ENCODE measurements at places on chromosomes 4 and X.

DNA sequence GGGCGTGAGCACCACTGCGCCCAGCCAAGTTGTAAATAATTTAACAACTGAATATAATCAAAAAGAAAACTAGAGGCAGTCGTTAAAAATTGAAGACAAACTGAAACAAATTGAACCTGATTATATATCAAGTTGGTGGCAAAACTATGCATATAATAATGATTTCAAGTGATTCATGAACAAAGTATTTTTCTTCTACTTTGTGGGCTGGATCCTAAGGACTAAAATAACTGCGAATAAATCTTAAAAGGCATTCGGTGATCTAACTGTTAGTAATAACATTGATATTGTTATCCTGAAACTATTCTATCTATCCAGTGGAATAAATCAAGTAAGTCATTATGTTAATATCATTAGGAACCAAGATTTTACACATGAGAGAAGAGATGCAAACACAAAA is 21.2 kb upstream of the USP9X start:
- DNase-seq: no peak

GRCh38 chr4:39627413-39627812 is 11.3 kb downstream of the SMIM14 start:
- no peak for DNase-seq

DNA sequence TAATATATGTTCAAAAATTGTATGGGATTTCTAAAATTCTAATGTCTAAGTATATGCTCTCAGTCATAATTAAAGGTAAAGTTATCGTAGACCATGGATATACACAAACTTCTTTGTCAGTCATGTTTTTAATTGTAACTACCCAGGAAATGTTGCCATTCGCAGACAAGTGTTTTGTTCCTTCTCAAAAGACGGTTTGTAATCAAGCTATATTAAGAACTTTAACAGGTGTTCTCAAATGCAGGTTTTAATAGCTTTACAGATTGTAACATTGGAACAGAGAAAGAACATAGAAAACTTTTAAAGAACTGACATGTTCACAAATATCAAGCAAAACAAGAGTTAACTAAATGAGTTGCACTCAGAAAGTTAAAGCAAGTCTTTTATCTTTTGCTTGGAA is 58.9 kb downstream of the KDM5C start:
- no peak for DNase-seq

DNA sequence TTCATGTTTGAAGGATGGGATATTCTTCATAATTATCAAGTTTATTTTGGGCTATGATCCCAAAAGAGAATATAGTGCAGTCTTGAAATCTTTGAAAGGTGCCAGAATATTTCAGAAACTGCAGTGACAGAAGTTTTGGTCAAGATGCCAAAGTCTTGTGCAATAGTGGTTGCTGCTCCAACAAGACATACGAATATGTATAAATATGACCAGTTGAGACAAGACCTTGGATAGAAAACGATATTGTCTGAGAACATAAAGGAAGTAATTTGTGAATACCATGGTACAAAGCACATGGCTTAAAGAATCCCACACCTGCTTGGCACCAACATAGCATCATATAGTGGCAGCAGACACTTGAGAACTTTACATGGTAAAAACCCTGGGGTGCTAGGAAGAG is 48.6 kb upstream of the AMELX start:
- no peak for DNase-seq

GRCh38 chr4:38601916-38602291 is 62.1 kb upstream of the KLF3 start:
- no peak for DNase-seq

Data from effector memory CD8-positive, alpha-beta T cell (primary cell).